ENCODE measurements at places on chromosomes 6 and 20.

- no peak for DNase-seq
Observed at GRCh38 chr6:29376003-29376402, 912 bp upstream of the OR12D3 start.

GRCh38 chr6:21752054-21752811 is 158.7 kb downstream of the SOX4 start:
- no peak for DNase-seq

- no peak for DNase-seq
Observed at GRCh38 chr20:13344671-13345070, 123.6 kb downstream of the ISM1 start.

DNA sequence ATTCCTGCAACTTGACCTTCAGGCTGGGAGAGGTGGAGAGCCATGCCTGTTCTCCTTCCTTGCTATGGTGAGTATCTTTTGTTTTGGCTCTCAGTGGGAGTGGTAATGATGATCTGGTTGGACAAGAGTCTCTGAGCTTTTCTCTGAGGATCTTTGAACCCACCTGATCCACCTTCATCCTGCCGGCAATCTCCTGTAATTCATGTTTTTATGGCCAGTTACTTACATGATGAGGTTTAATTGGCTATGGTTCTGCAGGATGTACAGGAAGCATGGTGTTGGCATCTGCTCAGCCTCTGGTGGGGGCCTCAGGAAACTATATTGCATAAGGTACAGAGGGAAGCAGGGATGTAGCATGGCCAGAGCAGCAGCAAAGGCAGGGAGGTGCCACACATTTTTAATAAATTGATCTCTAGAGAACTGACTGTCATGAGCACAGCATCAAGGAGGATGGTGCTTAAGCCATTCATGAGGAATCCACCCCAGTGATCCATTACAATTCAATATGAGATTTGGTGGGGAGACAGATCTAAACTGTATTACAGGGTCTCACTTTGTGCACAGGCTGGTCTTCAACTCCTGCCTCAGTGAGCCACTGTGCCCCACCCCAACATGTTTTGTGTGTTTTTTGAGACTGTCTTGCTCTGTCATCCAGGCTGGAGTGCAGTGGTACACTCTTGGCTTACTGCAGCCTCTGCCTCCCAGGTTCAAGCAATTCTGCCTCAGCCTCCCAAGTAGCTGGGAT is 10.0 kb downstream of the HSPA1B start:
- DNase-seq = no peak

DNA sequence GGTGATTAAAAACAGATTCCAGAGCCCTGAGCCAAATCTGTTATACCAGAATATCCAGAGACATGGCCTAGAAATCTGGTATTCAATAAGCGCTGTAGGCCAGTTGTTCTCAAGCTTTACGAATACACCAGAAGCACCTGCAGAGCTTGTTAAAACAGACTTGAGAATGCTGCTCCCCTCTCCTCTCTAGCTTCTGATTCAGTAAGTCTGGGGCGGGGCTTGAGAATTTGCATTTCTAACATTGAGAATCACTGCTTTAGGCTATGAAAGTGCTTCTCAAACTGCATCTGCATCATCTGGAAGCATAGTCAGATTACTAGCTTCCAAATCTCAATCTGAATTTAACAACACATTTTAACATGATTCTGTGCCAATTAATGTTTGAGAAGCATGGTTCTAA is 20.5 kb upstream of the MAN1A1 start:
- no peak for DNase-seq

DNA sequence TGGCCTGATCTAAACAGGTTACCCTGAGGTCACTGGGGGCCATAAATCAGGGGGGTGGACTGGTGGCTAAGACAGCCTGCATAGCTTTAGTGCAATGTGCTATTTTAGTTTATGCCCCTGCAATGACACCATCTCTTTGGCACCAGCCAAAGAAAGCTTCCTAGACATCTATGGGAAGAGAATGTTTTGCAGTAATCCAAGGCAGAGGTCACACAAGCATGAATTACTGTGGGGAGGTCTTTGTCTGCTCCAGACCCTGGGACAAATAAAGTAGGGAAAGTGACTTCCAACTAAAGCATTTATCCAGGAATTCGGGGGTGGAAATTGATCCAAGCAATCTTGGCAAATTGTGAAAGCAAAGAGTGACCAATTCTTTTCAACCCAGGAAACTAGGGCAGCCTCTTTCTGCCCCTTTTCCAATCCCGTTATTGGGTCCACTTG is 5.3 kb downstream of the RIPOR2 start:
- no peak for DNase-seq

DNA sequence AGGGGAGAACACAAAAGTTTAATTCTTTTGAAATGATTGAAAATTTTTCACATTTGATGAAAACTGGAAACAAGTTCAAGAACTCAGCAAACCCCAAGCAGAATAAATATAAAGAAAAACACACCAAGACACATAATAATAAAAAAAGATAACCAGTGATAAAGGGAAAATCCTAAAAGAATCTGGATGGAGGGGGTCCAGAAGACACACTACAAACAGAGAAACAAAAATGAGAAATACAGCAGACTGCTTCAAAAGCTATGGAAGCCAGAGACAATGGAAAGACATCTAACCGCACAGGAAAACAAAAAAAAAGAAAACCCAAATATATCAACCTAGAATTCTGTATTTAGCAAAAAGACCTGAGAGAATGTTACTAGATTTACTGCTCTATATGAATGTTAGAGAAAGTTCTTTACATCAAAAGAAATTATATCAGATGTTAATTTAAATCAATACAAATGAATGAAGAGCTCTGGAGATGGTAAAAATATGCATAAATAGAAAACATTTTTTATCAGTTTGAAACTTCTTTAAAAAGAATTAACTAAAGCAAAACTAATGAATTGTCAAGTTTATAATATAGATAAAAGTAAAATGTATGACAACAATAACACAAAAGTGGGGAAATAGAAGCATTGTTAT is 310.7 kb upstream of the PREP start:
- no peak for DNase-seq

GRCh38 chr20:23002276-23002675 is 32.8 kb upstream of the SSTR4 start:
- DNase-seq = no peak

GRCh38 chr6:86683132-86683908 is 254.0 kb upstream of the HTR1E start:
- DNase-seq = no peak

- no peak for DNase-seq
Observed at GRCh38 chr6:142685852-142686506, 259.0 kb downstream of the HIVEP2 start.

Data from CD4-positive, alpha-beta T cell (primary cell).